ENCODE measurements at places on chromosomes 11 and 22. TPM values are rescaled to one million over a fixed set of nuclear protein-coding genes. Genes with fewer than 3 reads are reported as not detected.

Gene OR51B5
- not detected for total RNA-seq

Gene MMP7
- not detected for total RNA-seq

Gene GTSE1
- total RNA-seq: 74.4 TPM

Gene FGF3
- total RNA-seq: not detected

Gene MS4A15
- total RNA-seq: not detected

Gene POU2AF3
- total RNA-seq: not detected

Gene CDC42EP1
- total RNA-seq: 0.11 TPM

Gene GPHA2
- not detected for total RNA-seq

Gene USP2
- 0.41 TPM for total RNA-seq

Gene SLC22A25
- not detected for total RNA-seq

Gene TTC12
- total RNA-seq: 7.8 TPM

Gene TCN1
- not detected for total RNA-seq

Gene SAC3D1
- total RNA-seq: 24.0 TPM

Gene C22orf15
- 0.57 TPM for total RNA-seq

Gene GNAZ
- total RNA-seq: 0.91 TPM

Gene POLD3
- 46.7 TPM for total RNA-seq

Gene PICK1
- total RNA-seq: 10.0 TPM

Gene MOV10L1
- not detected for total RNA-seq

Gene SMIM35
- total RNA-seq: 3.9 TPM

Gene MPEG1
- total RNA-seq: 0.05 TPM

Gene LRP4
- total RNA-seq: not detected
